ENCODE measurements at places on chromosomes 4 and X.

DNA sequence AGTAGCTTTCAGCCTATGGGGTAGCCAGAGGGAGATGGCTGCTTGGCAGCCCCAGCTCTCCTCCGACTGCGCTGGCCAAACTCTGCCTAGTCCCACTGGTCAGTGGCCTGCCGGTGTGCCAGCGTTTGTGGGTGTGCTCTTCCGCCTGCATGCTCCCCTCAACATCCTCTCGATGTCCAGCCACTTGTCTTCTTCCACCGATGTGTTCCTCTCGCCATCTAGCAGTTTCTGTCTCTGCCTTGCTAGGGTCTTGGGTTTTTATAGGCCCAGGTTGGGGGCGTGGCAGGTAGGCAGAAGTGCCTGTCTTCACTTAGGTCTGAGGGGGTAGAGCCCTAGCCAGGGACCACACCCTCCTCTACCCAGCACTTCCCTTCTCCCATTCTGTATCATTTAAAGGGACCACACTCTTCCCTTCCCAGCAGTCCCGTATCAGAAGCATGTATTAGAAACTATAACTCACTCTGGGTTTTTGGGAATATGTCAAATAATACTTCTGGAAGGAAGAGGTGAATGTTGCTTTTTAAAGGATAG lies 124.4 kb downstream of the KDM6A start:
- no peak for DNase-seq

GRCh38 chr4:42104521-42104920 lies 47.9 kb downstream of the BEND4 start:
- DNase-seq = no peak

GRCh38 chr4:95219109-95219508 lies 329.7 kb downstream of the UNC5C start:
- no peak for DNase-seq

DNA sequence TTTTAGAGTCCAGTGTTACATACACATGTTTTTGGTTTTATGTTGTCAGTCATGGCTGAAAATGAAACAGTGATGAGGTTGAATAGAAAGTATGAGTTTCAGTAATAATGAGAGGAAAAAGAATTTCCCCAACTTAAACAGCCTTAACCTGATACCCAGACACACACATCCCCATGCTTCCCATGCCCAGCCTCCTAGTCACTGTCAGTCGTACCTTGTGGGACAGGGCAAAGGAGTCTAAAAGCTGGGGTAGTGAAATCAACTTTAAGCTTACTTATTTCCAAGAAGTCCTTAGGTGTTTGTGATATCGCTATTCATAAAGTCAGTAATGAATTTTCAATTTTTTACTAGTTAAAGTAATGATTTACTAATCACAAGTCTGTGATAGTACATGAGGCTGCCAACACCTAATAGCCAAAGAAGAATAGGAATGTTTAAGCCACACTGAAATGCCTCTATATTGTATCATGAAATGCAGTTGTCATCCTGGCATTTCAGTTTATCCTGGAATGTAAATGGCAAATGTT lies 24.3 kb upstream of the GPR34 start:
- DNase-seq = no peak

GRCh38 chrX:110087485-110088356 lies 84.8 kb downstream of the TMEM164 start:
- DNase-seq = no peak

DNA sequence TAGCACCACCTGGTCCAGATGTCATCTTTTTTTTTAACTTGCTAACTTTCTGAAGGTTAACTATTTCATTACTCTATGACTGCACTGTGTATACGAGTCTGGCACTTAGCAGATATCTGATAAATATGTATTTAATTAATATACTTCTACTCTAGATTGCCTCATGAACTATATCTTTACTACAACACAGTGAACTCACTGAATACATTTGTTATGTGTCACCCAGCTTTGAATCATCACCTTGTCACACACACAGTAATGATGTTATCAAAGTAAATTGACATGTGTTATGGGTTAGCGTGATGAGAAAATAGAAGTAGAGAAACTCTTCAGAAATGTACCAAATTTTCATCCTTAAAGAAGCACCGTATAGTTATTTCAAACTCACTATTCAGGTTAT lies 419.3 kb upstream of the ADGRL3 start:
- no peak for DNase-seq

GRCh38 chrX:152904151-152905080 lies 6.5 kb downstream of the ZNF185 start:
- no peak for DNase-seq

DNA sequence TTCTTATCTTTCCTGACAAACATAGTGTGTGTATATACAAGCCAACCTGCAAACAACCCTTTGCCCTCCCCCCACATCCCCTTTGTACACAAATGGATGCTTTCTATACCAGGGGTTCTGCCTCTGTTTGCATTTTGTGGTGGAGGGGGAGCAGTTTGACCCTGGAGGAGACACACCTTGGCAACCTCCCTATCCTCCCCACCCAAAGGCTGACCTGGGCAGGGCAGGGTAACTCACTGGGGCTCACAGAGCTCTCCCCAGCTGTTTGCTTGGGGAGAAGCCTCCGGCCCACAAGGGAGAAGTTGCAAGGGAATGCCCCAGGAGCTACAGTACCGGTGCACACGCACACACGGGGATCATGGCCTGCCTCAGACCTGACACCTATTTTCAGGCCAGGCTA lies 372.6 kb downstream of the BCOR start:
- DNase-seq = no peak

DNA sequence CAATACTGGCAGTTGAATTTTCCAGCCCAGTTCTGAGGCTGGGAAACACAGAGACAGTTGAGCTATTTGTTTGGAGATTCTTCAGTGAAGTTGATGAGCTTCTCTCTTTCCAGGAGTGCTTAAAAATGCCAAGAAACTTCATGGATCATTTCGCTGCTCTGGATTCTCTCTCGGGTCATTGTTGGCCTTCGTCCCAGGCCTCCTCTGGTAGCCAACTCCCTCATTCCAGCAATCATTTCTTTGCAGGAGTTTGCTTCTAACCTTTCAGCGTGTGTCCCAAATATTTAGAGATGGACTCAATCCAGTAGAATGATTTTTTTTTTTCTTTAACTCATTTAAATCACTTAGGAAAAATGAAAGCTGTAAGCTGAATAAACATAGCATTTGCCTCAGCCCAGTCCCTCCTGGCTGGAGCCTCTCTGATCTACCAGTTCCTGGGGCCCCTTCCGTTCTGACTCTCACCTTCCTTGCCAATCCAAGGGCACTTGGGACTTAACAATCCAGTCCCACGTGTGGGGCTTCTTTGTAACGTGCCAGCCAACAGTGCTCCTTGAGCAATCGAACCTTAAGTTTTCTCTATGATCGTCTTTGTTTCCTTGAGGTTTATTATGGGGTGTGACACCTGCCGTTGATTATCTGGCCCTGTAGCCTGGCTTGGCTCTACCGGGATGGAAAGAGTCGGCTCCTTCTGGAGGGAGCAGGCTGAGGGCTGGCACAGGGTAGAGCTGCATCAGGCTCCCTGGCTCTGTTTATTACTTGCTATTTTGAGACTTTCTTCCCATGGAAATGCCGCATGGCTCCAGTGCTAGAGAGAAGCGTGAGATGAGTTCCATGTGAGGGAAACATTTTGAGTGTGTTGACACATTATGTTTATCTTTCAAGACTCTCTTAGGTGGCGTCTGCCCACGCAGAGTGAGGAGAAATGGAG lies 80.4 kb upstream of the GPC4 start:
- DNase-seq = no peak

- DNase-seq = no peak
These were observed 3.4 kb downstream of the SPARCL1 start for GRCh38 chr4:87525636-87526295.

DNA sequence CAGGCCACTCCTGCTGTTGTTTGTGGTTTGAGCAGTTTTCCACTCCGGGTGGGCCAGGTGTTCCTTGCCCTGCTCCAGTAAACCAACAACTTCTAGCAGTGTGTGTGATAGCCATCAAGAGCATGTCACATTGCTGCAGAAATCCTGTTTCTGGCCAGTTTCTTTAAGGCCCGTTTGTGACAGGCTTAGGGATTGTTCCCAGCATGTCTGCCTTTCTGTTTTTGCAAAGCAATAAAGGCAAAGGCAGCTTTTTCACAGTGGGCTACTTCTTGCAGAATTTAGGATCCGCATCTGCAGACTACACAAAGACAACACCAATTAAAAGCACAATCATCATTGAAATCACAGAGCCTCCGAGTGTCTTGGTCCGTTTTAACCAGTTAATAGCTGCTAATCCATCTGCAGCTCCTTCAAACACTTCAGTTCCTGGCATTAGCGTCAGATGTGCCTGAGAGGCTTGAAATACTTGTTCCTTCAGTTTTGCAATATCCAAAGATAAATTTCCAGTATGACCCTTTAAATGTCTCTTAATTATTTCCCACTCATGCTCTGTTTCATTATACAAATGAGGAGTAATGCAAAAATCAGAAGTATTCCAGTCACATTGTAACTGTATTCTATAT lies 65.1 kb downstream of the ADAM29 start:
- no peak for DNase-seq

- no peak for DNase-seq
These were observed 470.8 kb downstream of the NKX6-1 start for GRCh38 chr4:84028340-84028739.

- DNase-seq = no peak
These were observed 435 bp downstream of the DCX start for GRCh38 chrX:111411557-111411956.

DNA sequence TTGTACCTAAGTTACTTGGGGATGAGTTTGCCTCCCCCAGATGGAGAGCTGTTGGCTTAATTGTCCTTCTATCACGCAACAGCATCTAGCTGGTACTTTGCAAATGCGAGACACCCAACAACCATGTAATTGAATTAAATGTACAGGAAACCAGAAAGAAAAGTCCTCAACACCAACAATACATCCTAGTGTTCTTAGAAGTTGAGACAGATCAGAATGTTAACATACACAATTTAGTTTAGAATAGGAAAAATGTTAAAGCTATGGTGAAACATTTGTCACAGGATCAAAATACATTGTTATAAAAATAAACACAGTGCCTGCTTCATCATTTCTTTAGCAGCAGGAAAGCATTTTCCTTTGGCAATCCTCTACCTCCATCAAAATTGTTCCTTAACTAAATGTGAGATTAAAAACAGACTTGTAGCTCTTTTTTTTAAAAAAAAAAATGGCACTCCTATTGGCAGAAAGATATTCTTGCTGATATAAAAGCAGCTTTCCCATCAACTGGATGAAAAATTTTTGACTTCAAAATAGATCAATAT lies 163.1 kb upstream of the MID1 start:
- no peak for DNase-seq

- DNase-seq = no peak
These were observed 89.4 kb downstream of the AMMECR1 start for GRCh38 chrX:110228453-110228852.

- DNase-seq = no peak
These were observed 14.1 kb downstream of the GABRA4 start for GRCh38 chr4:46979283-46979682.

DNA sequence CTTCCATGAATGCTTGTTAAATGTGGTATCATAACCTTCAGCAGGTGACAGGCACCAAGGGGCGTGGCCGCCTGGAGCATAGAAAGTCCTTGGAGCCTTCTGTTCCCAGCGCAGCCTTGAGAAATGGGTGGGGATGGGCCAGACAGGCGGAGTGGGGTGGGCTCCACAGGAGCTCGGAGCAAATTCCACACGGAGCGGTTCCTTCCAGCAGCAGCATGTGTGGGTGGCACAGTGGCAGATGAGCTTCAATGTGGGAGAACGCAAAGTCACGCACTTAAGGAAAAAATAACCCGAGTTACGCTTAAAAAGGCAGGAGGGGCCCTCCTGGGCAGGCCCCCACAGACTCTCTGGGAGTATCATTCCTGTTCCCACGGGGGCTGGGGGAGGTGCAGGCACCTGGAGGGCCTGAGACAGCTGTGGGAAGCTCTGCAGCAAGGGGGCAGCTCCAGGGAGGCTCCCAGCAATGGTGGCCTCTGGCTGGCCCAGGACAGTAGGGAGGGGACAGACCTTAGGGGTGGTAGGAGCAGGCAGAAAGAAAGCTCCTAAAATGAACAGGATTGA lies 15.3 kb downstream of the TMEM271 start:
- no peak for DNase-seq

DNA sequence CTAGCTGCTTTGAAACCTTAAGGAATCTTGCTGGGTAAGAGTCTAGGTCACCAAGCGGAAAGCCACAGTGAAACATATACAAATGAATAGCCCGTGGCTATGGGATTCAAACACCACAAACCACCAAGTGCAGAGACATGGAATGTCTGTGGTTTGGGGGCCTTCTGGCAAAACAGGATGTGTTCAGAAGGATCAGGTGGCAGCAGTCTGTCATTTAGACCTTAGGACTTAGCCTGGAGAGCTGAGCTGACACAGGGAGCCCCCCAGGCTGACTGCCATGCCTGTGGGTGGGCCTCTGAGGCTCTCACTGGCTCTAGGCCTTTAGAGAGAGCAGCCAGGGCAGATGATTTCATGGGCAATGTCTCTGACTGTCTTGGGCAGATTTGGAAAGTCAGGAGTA lies 225.6 kb downstream of the FBXW7 start:
- DNase-seq = no peak

GRCh38 chrX:22395372-22395771 lies 122.7 kb downstream of the CBLL2 start:
- no peak for DNase-seq

DNA sequence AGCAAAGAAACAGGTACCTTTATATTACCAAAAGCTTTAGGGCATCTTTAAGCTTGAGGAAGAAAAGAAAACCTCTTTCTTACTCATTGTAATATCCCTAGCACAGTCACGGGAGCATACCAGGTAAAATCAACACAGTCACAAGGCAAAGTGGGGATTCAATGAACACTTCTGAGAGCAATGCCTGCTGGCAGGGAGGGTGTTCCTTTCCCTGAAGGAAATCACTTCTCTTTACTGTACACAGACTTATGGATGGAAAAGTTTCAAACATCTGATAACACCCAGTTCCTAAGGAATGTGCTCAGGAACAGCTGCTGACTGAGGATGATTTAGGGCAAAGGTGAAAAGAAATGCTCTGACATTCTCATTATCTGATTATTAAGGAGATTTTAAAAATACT lies 94.8 kb downstream of the MAML3 start:
- DNase-seq = no peak

DNA sequence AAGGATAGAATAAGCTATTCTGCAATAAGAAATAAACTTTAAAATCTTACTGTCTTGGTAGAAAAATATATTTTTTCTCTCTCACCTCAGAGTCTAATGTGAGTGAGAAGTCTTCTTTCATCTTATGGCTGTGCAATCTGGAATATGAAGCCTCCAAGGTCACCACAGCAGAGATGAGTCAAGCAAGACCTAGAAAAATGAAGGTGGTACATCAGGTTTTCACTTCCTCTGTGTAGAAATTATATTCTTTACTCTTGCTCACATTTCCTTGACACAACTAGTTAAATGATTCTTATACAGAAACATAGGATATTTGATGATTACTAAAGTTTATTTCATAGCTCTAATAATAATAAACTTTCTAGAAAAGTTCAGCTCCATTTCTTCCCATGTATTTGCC lies 211.4 kb downstream of the CXXC4 start:
- no peak for DNase-seq

- DNase-seq = no peak
These were observed 58.9 kb downstream of the TFDP3 start for GRCh38 chrX:133159205-133159604.

DNA sequence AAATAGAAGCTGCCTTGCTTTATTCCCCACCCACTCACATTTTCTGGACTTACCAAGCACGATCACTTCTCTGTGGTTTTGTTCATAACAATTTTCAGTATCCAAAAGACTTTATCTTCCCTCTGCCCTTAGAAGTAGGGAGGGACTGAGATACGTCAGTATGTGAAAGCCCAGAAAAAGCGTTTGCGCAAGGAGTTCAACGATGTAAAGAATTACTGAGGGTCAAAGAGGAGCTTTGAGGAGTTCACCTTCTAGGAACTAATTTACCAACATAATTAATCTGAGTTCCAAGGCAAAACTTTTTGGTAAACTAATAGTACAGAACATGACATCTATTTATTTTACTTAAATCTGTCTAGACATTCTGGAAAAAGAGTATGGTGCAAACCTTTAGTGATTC lies 84.6 kb downstream of the MBNL3 start:
- no peak for DNase-seq

Measured in GM12878 (cell line).